ENCODE measurements at places on chromosomes 2 and 18. TPM values are rescaled to one million over a fixed set of nuclear protein-coding genes. Genes with fewer than 3 reads are reported as not detected.
A peak's percentile ranks its signal among the peaks of the same experiment; 100 is the strongest.

Gene PROM2
- total RNA-seq = 4.8 TPM

Gene SNED1
- 41.3 TPM for total RNA-seq

Gene POU3F3
- total RNA-seq = 0.35 TPM

Gene HOXD4
- 12.4 TPM for total RNA-seq

Gene TTN
- 0.41 TPM for total RNA-seq

Gene STAT4
- 0.44 TPM for total RNA-seq

Gene SPC25
- total RNA-seq = 1.6 TPM

Gene ACMSD
- not detected for total RNA-seq

Gene CRYGC
- not detected for total RNA-seq

DNA sequence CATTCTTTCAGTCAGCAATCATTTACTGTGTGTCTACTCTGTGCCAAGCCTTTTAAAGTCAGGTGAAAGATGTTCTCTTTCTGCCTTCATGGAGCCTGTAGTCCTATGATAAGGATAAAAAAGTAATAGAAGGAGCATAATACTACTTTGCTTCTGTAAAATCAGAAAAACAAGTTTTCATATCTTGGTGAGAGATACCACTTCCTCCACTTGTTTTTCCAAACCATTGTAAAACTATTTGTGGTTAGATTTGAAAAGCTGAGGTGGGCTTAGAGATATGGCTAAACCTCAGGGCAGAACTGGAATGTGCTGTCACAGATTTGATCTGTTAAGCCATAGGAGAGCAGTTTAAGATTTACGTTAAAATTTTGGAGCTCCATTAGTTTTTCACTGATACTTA is 104.7 kb upstream of the FAM117B start:
- no peak for DNase-seq

DNA sequence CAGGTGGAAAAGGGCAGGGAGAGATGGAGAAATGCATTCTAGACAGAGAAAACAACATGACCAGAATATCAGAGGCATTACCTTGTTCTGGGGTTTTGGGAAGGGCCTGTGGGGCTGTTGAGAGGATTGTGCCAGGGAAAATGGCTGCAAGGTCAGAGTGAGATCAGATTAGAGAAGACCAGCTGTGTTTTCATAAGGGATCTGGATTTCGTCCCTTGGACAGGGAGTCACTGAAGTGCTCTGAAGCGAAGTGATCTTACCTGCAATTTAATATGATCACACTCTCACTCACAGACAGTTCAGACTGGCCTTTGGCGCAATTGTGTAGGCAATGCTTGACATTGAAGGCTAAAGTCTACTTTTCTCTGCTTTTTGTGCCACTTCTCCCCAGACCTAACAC is 20.3 kb upstream of the REG3G start:
- DNase-seq = no peak

- peak; percentile 90 for DNase-seq
These were observed 123.3 kb downstream of the LTBP1 start for GRCh38 chr2:33069894-33070651.

DNA sequence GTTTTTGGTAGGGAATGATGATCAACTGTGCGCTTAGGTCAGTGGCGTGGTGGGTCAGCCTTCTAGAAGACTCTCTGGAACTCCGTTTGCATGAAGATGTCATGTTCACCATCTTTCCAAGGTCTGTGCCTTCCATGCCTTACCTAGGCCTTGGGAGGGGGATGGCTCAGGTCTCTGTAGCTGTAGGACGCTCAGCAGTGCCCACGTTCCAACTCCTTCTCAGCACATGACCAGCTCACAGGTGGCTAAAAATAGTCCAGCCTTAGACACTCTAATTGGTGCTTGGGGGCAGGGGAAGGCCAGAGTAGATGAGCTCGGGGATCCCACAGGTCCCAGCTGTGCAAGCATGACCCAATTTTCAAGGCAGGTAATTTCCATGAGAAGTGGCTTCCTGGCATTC is 42.3 kb upstream of the TEX51 start:
- DNase-seq = no peak

DNA sequence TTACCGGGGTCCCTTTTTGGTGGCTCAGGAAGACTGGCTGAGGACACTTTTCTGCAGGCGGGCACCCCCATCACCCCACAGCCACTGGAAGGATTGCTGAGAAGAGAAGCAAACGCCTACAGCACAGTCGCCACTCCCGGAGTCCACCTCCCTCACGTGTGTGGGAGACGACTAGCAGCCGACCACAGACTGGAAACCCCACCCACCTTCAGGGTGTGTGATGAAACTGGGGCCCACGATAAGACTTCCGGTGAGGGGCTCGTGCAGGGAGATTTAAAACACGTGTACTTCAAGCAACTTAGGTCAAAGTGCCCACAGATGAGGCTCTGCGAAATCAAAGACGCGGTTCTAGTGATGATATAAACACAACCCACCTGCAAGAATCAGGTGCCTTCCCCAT is 26.3 kb downstream of the MBP start:
- no peak for DNase-seq

GRCh38 chr2:108612514-108613183 is 78.4 kb downstream of the LIMS1 start:
- no peak for DNase-seq

- no peak for DNase-seq
These were observed 3.5 kb upstream of the CROCC2 start for GRCh38 chr2:240902615-240903041.

DNA sequence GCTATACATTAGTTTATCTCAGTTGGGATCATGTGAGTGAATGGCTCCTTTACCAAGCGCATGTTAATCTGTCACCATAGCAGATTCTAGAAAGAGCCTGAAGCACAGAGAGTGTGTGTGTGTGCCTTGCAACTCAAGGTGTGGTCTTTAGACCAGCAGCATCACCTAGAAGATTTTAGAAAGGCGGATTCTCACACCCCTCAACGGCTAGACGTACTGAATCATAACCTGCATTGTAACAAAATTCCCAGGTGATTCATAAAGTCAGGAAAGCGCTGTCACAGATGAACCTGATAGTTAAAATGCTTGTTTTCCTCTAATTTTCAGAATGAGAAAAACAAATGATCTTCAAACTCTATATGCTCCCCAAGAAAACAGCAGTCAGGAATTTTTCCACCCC is 45.5 kb upstream of the MAPRE2 start:
- DNase-seq = no peak

GRCh38 chr2:23478087-23478932 is 93.3 kb downstream of the KLHL29 start:
- DNase-seq = no peak

- DNase-seq = no peak
These were observed 15.5 kb upstream of the CPS1 start for GRCh38 chr2:210540900-210541289.

- DNase-seq = no peak
These were observed at the start of gene STON1 for GRCh38 chr2:48530033-48530811. TSS of gene STON1 (plus strand) at chr2:48530154. CDS start at chr2:48580634, 50,480 bp downstream.

- DNase-seq = peak; percentile 50
These were observed 94.3 kb downstream of the HNRNPLL start for GRCh38 chr2:38508311-38509039.

DNA sequence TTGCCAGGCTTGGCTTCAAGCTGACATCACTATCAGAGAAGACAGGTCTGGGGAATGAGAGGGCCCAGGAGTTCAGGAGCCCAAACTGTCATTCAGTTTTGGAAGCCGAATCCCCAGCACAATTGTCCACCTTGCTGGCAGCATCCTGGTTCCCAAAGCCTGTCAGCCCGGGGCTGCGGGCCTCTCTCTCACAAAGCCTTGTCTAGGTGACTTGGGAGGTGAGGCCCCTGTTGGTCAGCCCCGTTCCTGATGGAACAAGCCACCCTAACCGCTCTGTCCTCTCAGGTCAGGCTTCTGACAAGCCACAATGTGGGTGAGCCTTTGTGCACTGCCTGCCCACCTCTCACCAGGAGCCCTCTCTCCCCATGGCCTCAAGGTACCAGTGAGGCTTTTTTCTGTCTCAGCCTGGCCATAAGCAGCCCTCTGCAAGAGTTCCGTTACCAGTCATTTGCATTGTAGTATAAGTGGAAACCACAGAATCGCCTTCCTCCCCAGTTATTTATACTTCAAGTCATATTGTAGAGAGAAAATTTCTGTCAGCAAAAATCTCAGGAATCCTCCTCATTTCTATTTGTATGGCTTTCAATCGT is 100.6 kb downstream of the MSH2 start:
- DNase-seq = no peak

GRCh38 chr2:37885329-37885993 is 39.6 kb upstream of the RMDN2 start:
- DNase-seq = no peak

DNA sequence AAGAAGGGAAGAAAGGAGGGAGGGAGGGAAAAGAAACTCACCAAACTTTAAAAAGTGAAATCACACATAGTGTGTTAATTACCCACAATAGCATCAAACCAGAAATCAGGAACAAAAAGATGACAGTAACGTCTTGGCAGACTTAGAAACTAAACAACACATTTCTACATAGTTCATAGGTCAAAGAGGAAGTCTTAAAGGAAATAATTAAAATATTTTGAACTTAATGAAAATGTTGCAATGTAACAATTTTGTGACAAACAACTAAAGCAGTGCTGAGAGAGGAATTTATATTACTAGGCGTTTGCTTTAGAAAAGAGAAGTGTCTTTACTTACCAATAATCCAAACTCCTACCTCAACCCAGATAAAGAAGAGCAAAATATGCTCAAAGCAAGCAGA is 505.0 kb upstream of the ID2 start:
- DNase-seq = no peak

GRCh38 chr2:107556038-107556627 is 270.6 kb upstream of the RGPD4 start:
- DNase-seq = no peak

DNA sequence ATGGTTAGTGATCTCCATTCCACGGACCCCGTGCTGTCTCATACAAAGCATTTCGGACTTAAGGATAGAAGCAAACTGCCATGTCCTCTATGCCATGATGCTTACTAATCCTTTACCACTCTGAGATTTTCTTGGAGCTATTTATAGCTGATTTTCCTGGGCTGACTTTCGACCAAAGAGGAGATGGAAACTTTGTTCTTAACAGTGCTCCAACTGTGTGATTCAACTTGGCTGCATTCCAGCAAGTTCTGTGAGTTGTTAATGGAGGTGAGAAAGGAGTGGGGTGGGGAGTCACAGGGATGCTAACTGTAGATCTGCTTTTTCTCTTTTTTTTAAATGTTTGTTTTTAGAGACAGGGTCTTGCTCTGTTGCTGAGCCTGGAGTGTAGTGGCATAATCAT is 45.5 kb upstream of the MSH2 start:
- no peak for DNase-seq

DNA sequence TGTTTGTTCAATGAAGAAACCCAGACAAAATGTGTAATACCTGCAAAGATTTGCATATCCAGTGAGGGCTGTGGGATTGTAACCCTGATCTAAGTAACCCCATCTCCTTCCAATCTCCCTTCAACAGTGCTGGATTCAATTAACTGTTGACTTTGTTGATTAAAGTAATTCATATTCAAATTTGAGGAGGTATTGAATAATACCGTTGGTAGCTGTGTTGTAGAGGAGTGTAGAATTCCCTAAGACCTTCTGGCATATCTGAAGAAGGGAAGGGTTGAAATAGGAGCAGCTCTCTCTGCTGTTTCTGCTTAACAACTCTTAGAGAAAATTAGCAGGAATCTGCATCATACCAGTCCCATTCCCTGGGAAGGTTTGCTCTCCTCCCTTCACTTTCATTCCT is 28.2 kb downstream of the MAIP1 start:
- DNase-seq = no peak

GRCh38 chr2:5696404-5696944 is 4.3 kb downstream of the SOX11 start:
- no peak for DNase-seq

DNA sequence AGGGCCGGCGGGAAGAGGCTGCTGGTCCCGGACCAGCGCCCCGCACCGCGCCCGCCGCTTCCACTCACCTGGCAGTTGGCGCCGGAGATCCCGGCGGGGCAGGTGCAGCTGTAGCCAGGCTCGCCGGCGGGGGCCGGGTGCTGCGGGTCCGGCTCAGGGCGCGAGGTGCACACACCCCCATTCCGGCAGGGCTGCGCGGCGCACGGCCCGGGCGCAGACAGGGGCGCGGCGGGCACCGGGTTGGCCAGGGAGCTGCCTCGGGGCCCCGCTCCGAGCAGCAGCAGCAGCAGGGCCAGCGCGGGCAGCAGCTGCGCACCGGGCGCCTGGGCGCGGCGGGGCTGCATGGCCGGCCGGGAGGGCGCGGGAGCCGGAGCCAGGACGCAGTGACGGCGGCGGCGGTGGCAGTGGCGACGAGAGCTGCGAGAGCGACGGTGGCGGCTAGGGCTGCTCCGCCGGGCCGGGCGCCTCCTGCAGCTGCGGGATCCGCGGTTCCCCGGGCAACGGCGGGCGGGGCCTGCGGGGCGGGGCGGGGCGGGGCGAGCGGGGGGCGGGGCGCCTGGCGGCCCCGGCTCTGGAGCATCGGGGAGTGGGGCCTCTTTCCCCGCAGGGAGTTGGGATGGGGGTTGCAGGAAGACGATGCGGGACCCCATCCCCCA is at the start of gene DNER:
DNER (minus strand) TSS at position 476 of the 656 bp plus-strand sequence; CDS start at position 344, 132 bp downstream.
- DNase-seq = no peak

- no peak for DNase-seq
These were observed 234.0 kb upstream of the ITGA4 start for GRCh38 chr2:181223234-181223633.

DNA sequence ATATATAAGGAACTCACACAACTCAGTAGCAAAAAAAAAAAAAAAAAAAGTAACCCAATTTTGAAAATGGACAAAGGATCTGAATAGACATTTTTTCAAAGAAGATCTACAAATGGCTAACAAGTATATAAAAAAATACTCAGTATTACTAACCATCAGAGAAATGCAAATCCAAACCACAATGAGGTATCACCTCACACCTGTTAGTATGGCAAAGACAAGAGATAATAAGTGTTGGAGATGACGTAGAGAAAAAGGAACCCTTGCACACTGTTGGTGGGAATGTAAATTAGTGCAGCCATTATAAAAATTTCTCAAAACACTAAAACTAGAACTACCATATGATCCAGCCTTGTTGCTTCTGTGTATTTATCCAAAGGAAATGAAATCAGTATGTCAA is 5.8 kb upstream of the CNDP1 start:
- no peak for DNase-seq

GRCh38 chr2:37365669-37366068 is 21.2 kb downstream of the QPCT start:
- no peak for DNase-seq

DNA sequence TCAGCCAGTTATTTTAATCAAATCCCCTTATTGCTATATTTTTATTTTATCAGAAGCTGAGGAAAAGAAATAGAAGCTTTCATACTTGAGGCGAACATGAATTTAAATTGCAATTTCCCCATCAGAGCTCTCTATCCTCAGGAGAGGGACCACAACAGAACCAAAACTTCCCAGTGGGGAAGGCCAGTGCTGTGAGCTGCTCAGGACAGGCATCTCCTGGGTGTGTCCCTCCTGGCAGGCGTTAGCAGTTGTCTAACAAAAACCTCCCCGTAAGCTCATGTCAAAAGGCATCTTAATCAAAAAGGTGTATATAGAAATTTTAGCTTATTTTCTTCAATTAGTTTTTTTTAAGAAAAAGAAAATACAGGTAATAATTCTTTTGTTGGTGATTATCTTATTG is 93.0 kb downstream of the PID1 start:
- no peak for DNase-seq

- DNase-seq = no peak
These were observed 100.4 kb upstream of the SATB2 start for GRCh38 chr2:199558156-199558555.

All from glomerular endothelial cell (primary cell).